ENCODE measurements at places on chromosomes 2 and 18. TPM values are rescaled to one million over a fixed set of nuclear protein-coding genes. Genes with fewer than 3 reads are reported as not detected.

Gene RNF152
- 0.23 TPM for total RNA-seq

DNA sequence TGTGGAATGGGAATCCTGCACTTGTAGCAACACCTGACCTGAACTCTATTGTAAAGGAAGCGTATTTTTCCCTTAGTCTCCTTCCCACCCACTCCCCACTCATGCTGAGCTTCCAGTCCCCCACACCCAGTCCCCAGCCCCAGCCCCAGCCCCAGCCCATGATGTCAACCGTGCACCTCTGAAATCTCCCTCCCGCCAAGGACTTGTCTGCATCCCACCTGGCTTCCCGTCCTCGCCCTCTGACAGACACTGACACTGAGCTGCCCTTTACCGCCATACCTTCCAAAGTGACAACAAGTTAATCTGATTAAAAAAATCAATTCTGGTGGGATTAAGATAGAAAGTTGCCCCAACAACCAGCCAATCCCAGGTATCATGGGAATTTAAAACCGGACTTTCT, 213.6 kb upstream of the CELF4 start:
- DNase-seq: no peak

DNA sequence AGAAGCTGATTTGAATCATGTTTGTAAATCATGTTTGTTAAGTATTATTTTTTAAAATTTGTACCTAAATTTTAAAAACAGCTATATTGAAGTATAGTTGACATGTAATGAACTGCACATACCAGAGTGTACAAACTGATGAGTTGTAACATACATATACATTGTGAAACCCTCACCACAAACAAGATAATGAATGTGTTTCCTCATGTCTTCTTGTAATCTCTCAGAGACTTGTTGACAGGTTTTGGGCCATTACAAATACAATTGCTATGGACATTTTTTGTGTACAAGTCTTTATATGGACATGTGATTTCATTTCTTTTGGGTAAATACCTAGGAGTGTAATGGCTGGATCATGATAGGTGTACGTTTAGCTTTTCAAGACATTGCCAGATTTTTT, 21.5 kb downstream of the WDR43 start:
- DNase-seq: no peak

Gene TMEM169
- 3.1 TPM for total RNA-seq

Gene TET3
- 22.5 TPM for total RNA-seq

Gene B4GALT6
- 0.25 TPM for total RNA-seq

- no peak for DNase-seq
Measured at GRCh38 chr2:118062048-118062447, 26.2 kb upstream of the INSIG2 start.

Data from T-cell (primary cell).